A549 treated with Hydrocortisone at 1 μM for 4 hours (cell line): ENCODE measurements at places on chromosomes 7 and 10. TPM values are rescaled to one million over a fixed set of nuclear protein-coding genes. Genes with fewer than 3 reads are reported as not detected.

The NPY4R gene
- 24.7 to 53.5 TPM (median 40.8 TPM) in 5 replicates for total RNA-seq

The AKR1C2 gene
- total RNA-seq: 3,555 to 4,056 TPM (median 3,746 TPM) in 5 replicates

The GPER1 gene
- 0.93 to 1.3 TPM (median 1.2 TPM) in 5 replicates for total RNA-seq

The LIPM gene
- total RNA-seq: not detected in 5 replicates

The PHYHIPL gene
- 0.16 to 0.52 TPM (median 0.39 TPM) in 5 replicates for total RNA-seq

The UPP1 gene
- 61.2 to 93.6 TPM (median 76.2 TPM) in 5 replicates for total RNA-seq
